Foreskin melanocyte (primary cell): ENCODE measurements at places on chromosomes 3 and 15.
A peak's percentile ranks its signal among the peaks of the same experiment; 100 is the strongest.

- no peak for DNase-seq
These were observed 35.3 kb downstream of the CAPN7 start for GRCh38 chr3:15241341-15241740.

- DNase-seq, result no peak
These were observed 784 bp upstream of the CISH start for GRCh38 chr3:50612234-50612882.

DNA sequence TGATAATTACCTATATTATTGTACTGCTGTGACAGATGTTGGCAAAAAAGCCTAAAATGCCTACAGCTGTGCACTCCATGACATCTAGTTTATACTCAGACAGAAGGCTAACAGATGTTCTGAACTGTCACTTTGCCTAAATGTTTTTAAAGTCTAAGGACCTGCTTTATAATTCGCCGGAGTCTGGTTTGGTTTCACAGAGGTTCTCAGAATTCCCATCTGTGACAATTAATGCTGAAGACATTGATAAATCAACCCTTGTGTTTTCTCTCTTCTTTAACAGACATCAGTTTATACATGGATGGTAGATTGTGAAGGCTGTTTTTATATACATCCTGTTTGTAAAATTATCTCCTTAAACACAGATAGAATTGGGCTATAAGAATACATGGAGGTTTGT is 19.8 kb upstream of the SOX2 start:
- no peak for DNase-seq

GRCh38 chr15:69035205-69035917 is 20.9 kb downstream of the NOX5 start:
- DNase-seq, result no peak

GRCh38 chr3:24837601-24838000 is 343.0 kb upstream of the THRB start:
- DNase-seq, result no peak

- peak; percentile 9 for DNase-seq
These were observed 497.7 kb downstream of the OCA2 start for GRCh38 chr15:27601239-27601960.

GRCh38 chr3:13037458-13038117 is 35.6 kb downstream of the IQSEC1 start:
- DNase-seq, result no peak

DNA sequence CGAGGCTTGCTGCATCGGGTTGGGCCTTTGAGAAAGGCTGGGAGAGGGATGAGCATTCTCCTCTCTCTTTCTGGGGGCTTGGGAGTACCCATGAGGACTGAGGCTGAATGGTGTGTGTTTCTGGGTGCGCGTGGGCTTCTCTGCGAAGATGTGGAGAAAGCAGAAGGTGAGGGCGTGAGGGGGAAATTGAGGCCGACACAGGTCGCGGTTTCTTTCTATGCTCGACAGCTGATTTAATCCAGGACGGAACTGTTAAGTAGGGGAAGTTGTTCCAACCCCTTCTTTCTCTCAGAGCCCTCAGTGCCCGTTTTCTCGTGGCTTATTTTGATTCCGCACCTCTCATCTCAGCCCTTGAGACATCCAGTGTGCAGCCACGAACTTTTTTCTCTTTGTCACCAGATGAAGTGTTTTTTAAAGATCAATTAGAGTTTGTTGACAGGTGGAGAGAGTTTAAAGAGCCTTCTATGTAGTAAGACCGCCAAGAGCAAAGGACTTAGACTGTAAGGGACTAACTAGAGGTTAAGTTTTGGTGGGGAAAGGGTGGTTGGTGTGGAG is 711 bp downstream of the STARD9 start:
- DNase-seq, result no peak

- no peak for DNase-seq
These were observed at the start of gene SLC35G2 for GRCh38 chr3:136818769-136819391. Gene SLC35G2 (plus strand): TSS chr3:136819126. CDS start chr3:136854461, 35,335 bp downstream.

DNA sequence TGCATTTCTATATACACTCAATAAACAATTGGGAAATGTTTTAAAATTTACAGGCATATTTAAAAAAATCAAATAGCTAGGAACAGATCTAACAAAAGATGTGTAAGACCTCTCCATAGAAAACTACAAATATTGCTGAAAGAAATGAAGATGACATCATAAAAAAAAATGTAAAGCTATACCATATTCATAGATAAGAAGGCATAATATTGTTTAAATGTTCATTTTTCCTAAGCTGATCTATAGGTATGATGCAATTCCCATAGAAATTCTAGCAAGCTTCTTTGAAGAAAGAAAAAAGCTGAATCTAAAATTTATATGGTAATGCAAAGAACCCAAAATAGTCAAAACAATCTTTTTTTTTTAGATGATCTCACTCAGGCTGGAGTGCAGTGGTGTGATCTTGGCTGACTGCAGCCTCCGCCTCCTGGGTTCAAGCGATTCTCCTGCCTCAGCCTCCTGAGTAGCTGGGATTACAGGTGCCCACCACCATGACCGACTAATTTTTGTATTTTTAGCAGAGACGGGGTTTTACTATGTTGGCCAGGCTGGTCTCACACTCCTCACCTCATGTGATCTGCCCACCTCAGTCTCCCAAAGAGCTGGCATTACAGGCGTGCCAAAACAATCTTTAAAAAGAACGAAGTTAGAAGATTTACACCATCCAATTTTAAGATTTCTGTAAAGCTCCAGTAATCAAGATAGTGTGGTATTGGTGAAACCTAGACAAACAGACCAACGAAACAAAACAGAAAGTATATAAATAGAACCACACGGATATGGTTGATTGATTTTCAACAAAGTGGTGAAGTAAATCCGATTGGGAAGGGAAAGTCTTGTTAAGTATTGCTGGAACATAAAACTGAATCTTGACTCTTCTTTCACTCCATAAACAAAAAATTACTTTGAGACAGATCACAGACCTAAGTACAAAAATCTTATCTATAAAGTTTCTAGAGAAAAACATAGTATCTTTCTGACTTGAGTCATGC is 6.3 kb upstream of the BHLHE40 start:
- DNase-seq, result no peak

- no peak for DNase-seq
These were observed 34.6 kb upstream of the GPR149 start for GRCh38 chr3:154464440-154465190.

- DNase-seq, result no peak
These were observed 111.1 kb downstream of the FBXL22 start for GRCh38 chr15:63708126-63708772.

DNA sequence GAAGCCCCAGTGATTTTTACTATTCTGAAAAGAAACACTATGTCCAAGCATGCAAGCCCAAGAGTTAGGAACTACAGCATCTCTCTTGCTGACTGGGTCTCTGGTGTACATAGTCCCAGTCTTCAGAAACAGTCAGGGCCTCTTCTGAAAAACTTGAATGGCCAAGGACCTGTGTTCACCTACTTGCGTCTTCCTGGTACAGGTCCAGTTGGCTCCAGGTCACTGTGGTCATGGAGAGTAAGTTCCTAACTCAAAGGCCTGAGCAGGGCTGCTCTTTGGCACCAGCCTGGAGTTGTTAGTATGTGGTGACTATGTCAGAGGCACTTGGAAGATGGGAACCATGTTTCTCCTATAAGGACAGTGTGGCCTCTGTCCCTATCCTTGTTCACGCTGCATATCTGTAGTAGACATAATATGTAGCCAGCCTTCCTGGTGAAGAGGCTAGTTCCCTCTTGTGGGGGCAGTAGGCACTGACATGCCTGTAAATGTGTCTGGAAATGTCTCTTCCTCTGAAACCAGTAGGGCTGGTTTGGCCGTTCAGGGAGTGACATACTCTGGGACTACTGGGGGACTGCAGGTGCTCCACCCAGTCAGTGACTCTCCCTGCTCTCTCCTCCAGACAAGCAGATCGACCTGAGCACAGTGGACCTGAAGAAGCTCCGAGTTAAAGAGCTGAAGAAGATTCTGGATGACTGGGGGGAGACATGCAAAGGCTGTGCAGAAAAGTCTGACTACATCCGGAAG is 2.6 kb upstream of the RBM15B start:
- no peak for DNase-seq

GRCh38 chr15:96338766-96339618 is 8.5 kb downstream of the NR2F2 start:
- DNase-seq, result no peak

GRCh38 chr3:165954171-165954570 is 116.9 kb upstream of the BCHE start:
- DNase-seq, result no peak

- DNase-seq, result no peak
These were observed 33.2 kb upstream of the GOLGA8B start for GRCh38 chr15:34616613-34617012.

DNA sequence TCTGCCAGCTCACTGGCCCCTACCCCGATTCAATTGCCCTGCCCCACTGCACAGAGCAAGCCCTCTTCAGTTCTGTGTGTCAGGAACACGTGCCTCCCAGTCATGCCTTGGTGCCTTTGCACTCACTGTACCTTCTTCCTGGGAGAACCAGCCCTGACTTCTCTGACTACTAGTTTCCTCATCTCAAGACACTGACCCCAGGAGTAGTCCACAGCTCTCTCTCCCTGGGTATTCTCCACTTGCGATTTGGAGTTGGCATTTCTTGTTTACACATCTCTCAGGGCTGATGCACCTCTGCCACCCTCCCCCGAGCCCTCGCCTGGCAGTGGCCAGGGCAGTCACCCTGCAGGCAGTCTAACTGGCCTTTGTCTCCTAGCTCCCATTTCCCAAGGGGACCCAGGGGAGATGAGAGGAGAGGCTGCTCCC is 5.7 kb downstream of the CISH start:
- no peak for DNase-seq

DNA sequence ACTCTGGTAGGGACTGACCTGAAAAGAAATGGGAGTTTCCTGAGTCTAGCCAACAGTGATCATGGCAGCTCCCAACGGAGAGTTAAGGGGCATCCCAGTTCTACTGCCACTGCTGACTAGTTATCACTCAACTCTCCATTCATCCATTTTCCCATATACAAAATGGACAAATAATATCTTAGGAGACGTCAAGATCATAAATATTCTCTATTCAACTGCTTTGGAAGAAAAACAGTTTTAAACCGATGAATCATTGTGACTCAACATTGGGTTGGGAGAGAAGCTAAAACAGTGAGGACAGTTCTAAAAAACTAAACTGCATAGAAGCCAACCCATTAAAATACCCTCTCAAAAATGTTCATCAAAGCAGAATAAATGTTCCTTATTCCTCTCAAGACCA is 57.6 kb upstream of the CHRM5 start:
- no peak for DNase-seq

- DNase-seq, result no peak
These were observed 436.1 kb upstream of the WNT5A start for GRCh38 chr3:55923207-55923606.

- no peak for DNase-seq
These were observed 284.9 kb downstream of the UACA start for GRCh38 chr15:70478251-70478990.

- DNase-seq, result peak; percentile 86
These were observed 199.8 kb downstream of the TCF12 start for GRCh38 chr15:57118013-57118799.

DNA sequence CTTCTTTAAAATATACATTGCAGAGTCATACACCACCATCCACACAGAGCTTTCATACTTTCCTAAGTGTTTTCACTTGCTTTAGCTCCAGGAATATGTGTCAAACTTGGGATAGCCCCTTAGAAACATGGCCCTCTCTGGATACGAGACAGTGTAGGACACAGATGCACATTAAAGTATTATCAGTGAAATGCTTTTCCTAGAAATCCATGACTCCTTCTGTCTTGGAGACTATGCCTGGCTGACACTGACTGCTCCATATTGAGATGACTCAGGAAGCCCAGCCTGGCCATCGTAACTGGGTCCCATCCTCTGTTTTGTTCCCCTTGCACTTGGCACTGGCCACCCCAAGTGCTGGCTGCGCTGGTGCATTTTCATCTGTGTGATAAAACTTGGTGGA is 204.8 kb downstream of the PDZRN3 start:
- DNase-seq, result no peak

- DNase-seq, result no peak
These were observed 192.1 kb downstream of the RORA start for GRCh38 chr15:61037031-61037430.

DNA sequence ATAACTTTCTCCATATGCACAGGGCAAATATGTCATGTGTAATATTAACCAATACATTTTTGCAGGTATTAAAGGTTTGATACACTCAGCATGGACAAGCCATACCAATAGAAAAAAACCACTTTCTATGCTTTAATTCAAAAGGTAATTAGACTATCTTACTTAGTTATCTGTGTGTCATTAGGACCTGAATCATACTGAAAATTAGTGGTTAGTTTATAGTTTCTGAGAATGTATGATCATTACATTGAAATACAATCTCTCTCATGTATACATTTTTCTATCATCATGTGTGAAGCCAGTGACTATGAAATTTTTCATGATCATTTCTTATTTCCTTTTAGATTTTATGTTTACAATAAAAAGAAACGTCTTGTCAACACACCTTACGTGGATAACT is 16.3 kb downstream of the RPS27L start:
- no peak for DNase-seq

- no peak for DNase-seq
These were observed 5.9 kb upstream of the POLG start for GRCh38 chr15:89340573-89340972.

- no peak for DNase-seq
These were observed 138.9 kb downstream of the EPHA3 start for GRCh38 chr3:89246326-89246725.

GRCh38 chr15:76062286-76062685 is 2.5 kb downstream of the TMEM266 start:
- DNase-seq, result no peak

DNA sequence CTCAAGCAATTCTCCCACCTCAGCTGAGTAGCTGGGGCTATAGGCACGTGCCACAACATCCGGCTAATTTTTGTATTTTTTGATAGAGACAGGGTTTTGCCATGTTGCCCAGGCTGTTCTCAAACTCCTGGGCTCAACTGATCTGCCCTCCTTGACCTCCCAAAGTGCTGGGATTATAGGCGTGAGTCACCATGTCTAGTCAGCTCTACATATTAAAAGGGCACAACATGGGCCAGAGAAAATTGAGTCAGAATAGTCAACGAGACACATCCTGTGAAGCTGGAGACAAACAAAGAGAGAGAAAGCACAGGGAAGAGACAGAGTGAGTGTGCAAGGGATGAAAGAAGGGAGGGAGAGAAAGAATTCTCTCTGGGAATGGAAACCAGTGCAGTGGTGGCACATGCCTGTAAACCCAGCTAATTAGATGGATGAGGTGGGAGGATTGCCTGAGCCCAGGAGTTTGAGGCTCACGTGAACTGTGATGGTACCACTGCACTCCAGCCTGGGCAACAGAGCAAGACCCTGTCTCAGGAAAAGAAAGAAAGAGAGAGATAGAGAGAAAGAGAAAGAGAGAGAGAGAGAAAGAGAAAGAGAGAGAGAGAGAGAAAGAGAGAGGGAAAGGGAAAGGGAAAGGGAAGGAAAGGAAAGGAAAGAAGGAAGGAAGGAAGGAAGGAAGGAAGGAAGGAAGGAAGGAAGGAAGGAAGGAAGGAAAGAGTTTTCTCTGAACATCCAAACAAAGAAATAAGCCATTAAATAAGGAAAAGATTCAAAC is 107.2 kb upstream of the SLC25A36 start:
- no peak for DNase-seq

- DNase-seq, result no peak
These were observed 41.3 kb upstream of the MAP4 start for GRCh38 chr3:48057521-48057920.
